Keratinocyte (primary cell): ENCODE measurements at places on chromosomes 2 and 18.
A peak's percentile ranks its signal among the peaks of the same experiment; 100 is the strongest.

- no peak for DNase-seq
Observed at GRCh38 chr2:170598067-170598395, 117.1 kb upstream of the SP5 start.

- no peak for DNase-seq
Observed at GRCh38 chr2:204503869-204504268, 41.4 kb upstream of the PARD3B start.

GRCh38 chr2:80073134-80073561 is 231.4 kb downstream of the LRRTM1 start:
- DNase-seq: peak; percentile 2

DNA sequence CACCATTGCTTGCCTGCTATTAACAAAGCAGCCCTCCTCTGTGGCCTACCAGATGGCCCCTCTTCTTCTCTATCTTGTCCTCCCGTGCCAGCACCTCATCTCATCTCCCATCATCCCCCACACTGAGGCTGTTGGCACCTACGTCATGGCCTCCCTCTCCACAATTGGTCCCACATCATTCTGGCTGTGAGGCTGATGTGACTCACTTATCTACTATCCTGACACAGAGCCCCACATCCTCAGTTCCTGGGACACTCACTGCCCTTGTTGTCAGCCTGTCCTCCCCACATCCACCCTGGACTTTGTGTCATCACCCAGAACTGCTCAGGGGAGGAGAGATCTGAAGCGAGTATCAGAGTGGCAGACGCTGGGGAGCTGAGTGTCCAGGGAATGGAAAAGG is 102.9 kb downstream of the MRO start:
- no peak for DNase-seq

GRCh38 chr18:47461406-47461948 is 210.0 kb upstream of the SKOR2 start:
- no peak for DNase-seq

GRCh38 chr2:72579591-72580180 is 246.1 kb downstream of the EXOC6B start:
- DNase-seq: no peak
